ENCODE measurements at places on chromosomes 7 and 10. TPM values are rescaled to one million over a fixed set of nuclear protein-coding genes. Genes with fewer than 3 reads are reported as not detected.

- H3K27me3 ChIP-seq: no peaks in the 10 kb centered on the region
- H3K36me3 ChIP-seq: no peaks in the 10 kb centered on the region
- H3K4me1 ChIP-seq: no peaks in the 10 kb centered on the region
Measured at GRCh38 chr10:115580239-115580638, 487.1 kb downstream of the ATRNL1 start.

DNA sequence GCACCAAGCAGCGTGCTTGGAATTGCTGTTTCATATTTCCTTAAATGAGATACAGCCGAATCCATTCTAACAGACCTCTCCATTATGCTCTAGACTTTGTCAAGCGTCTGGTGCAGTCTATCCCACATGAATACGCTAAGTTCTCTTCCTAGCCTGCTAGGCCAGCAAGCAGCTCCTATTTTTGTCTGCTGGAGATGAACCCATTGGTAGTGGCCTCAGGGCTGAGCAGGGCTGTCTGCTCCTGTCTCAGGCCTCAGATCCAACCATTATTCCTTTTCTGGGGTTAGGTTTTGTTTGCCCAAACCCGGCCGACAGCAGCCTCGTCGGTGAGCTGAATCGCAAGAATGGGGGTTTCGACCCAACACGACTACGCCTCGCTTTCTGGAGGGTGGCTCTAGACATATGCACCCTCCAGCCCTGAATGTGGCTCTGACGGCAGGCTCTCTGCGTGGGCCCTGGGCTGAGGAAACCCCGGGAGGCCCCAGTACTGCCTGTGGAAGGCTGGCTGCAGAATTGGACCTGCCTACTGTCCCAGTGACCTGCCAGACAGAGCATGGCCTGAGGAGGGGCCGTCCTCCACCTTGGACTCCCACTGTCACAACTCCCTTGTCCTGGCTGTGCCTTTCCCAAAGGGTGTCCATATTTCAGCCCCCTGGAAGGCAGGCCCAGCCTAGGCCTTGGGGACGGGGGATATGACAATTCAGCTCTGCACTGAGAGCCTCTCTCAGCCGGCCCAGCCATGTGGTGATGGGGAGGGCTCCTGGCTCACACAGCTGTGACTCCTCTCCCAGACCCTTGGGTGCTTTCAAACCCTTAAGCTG lies 267.9 kb upstream of the TCERG1L start:
- H3K27me3 ChIP-seq: no peaks in the 10 kb centered on the region
- no peaks in the 10 kb centered on the region for H3K36me3 ChIP-seq
- no peak overlapping the region for H3K27ac ChIP-seq
- no peak overlapping the region for H3K4me3 ChIP-seq

GRCh38 chr10:110708776-110709443 lies 64.8 kb downstream of the RBM20 start:
- no peaks in the 10 kb centered on the region for H3K27me3 ChIP-seq
- no peak overlapping the region for H3K27ac ChIP-seq
- H3K36me3 ChIP-seq: no peaks in the 10 kb centered on the region
- no peak for DNase-seq
- H3K4me1 ChIP-seq: peaks cover 4% of the 10 kb centered on the region
- no peak overlapping the region for H3K4me3 ChIP-seq

- no peaks in the 10 kb centered on the region for H3K36me3 ChIP-seq
- H3K27me3 ChIP-seq: no peaks in the 10 kb centered on the region
- H3K4me3 ChIP-seq: no peak overlapping the region
- H3K27ac ChIP-seq: no peak overlapping the region
- H3K4me1 ChIP-seq: no peaks in the 10 kb centered on the region
Measured at GRCh38 chr7:42746214-42746613, 165.7 kb downstream of the C7orf25 start.

DNA sequence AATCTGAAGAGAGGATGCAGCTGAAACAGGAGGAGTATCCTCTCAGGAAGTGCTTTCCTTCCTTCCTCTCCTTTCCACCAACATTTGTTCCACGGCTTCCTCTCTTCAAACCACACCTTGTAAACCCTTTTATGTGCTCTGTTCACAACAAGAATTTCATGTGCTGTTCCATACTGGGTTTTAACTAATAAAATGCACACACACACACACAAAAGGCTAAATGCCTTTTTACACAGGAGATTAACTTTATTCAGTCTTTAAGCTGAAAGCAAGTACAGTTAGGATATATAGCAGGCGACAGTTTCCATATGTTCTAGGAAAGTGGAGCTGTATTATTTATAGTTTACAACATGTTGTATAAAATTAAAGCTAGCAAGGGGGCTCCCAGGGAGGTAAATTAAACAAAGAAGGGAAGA lies 106.7 kb downstream of the REEP3 start:
- no peaks in the 10 kb centered on the region for H3K27me3 ChIP-seq
- H3K27ac ChIP-seq: no peak overlapping the region
- no peak for DNase-seq
- peaks cover 13% of the 10 kb centered on the region for H3K4me1 ChIP-seq
- no peaks in the 10 kb centered on the region for H3K36me3 ChIP-seq

DNA sequence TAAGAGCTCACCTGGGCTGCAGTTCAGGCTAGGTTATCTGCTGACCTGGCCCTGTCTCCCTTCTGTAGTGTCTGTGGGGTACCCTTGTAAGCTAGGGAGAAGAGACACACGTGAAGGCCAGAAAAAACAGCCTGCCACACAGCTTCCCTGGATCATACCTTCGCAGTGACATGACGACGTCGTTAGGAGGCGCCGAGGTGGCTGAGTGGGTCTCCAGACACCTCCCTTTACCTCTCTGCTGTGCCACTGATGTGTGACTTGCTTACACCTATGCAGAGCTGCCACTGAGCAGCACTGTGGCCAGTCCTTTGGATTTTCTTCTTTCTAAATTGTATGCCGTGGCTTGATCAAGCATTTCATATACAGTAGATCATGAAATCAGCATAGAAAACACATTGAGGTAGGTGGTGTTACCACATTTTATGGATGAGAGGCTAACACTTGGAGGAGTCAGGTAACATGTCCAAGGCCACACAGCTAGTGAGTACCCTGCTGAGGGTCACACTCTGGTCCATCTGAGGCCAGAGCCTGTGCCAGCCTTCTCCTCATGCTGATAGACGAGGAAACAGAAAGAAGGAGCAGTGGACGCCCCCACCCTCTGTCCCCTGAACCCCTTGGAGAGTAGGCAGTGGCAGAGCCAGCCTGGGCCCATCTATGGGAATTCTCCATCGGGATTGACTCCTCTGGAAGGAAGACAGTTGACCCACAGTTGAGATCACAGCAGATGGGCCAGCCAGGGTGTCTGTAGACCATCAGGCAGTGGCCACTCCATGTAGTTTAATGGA lies 23.1 kb downstream of the HTRA1 start:
- no peak overlapping the region for H3K27ac ChIP-seq
- no peaks in the 10 kb centered on the region for H3K27me3 ChIP-seq
- no peak overlapping the region for H3K4me3 ChIP-seq
- H3K36me3 ChIP-seq: no peaks in the 10 kb centered on the region

- no peak overlapping the region for H3K27ac ChIP-seq
- DNase-seq: no peak
- peaks cover 45% of the 10 kb centered on the region for H3K4me1 ChIP-seq
- H3K27me3 ChIP-seq: peaks cover 92% of the 10 kb centered on the region
Measured at GRCh38 chr7:1230411-1231213, 2.1 kb upstream of the UNCX start.

DNA sequence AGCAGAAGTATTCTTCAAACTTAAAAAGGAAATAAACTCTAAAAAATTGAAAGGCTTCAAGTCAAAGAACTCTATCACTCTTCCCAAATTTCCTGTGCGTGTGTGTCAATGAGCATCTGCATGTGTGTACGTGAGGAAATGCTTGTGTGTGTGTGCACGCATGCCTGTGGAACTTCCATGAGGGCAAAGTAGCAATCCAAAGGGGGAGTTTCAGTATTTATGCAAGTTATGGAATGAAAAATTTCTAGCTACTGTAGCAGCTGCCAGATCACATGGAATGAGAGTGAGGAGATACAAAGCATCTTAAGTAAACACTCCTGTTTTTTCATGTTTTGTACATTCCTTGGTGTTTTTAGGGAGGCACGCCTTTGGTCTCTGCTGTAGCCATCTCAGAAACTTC lies 152.6 kb downstream of the RAPGEF5 start:
- no peaks in the 10 kb centered on the region for H3K27me3 ChIP-seq
- no peak overlapping the region for H3K4me3 ChIP-seq
- DNase-seq: no peak
- H3K27ac ChIP-seq: no peak overlapping the region
- no peaks in the 10 kb centered on the region for H3K36me3 ChIP-seq

DNA sequence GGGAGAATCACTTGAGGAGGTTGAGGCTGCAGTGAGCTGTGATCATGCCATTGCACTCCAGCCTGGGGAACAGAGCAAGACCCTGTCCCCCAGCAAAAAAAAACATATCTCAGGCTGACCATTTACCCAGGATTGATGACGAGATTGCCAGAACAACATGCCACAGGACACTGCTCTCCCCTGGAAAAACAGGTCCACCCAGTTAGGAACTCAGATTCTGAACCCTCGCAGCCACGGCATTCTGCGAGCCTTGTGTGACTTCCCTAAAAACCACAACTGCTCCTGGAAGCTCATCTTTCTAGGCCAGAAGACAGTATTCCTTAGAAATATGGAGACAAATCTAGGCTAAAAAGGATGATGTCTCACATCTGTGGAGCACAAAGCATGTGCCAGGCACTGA lies 42.1 kb upstream of the SH2B2 start:
- no peaks in the 10 kb centered on the region for H3K27me3 ChIP-seq
- no peak overlapping the region for H3K27ac ChIP-seq
- no peaks in the 10 kb centered on the region for H3K4me1 ChIP-seq
- DNase-seq: no peak
- H3K4me3 ChIP-seq: no peak overlapping the region
- no peaks in the 10 kb centered on the region for H3K36me3 ChIP-seq

GRCh38 chr7:94529516-94529915 lies 19.9 kb downstream of the CASD1 start:
- no peaks in the 10 kb centered on the region for H3K4me1 ChIP-seq
- no peaks in the 10 kb centered on the region for H3K36me3 ChIP-seq
- no peaks in the 10 kb centered on the region for H3K27me3 ChIP-seq
- H3K4me3 ChIP-seq: no peak overlapping the region
- DNase-seq: no peak

- H3K27me3 ChIP-seq: no peaks in the 10 kb centered on the region
- no peaks in the 10 kb centered on the region for H3K4me1 ChIP-seq
- no peak overlapping the region for H3K27ac ChIP-seq
- no peaks in the 10 kb centered on the region for H3K36me3 ChIP-seq
- peak; percentile 72 for DNase-seq
Measured at GRCh38 chr7:117993377-117994003, 120.2 kb upstream of the CTTNBP2 start.

GRCh38 chr10:97718178-97718577 lies 4.6 kb downstream of the MARVELD1 start:
- no peaks in the 10 kb centered on the region for H3K27me3 ChIP-seq
- peaks cover 15% of the 10 kb centered on the region for H3K4me1 ChIP-seq
- no peak overlapping the region for H3K27ac ChIP-seq
- DNase-seq: no peak
- H3K4me3 ChIP-seq: no peak overlapping the region

GRCh38 chr7:55429835-55430499 lies 64.8 kb downstream of the LANCL2 start:
- no peaks in the 10 kb centered on the region for H3K4me1 ChIP-seq
- no peak for DNase-seq
- no peak overlapping the region for H3K27ac ChIP-seq
- H3K4me3 ChIP-seq: no peak overlapping the region
- no peaks in the 10 kb centered on the region for H3K27me3 ChIP-seq
- H3K36me3 ChIP-seq: no peaks in the 10 kb centered on the region

- H3K4me1 ChIP-seq: no peaks in the 10 kb centered on the region
- no peak overlapping the region for H3K4me3 ChIP-seq
- H3K27me3 ChIP-seq: no peaks in the 10 kb centered on the region
- no peak for DNase-seq
- H3K36me3 ChIP-seq: no peaks in the 10 kb centered on the region
Measured at GRCh38 chr7:114622221-114622620, 207.6 kb downstream of the FOXP2 start.

DNA sequence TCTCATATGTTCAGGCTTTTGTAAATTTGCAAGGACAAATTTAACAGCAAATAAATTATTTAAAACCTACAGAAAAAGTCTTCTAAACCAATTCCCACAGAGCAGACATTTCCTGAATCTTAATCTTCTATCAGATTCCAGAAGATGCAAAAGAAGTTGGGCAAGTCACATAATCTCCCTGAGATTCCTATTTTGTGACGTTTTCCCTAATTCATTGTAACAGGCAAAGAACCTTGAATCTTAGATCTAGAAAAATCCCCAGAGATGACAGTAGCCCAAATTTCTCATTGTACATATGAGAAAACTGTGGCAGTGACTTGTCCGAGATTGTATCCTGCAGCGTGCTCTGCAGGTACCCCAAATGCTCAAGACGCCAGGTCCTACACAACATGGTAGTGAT lies 4.9 kb downstream of the ITPRID1 start:
- H3K36me3 ChIP-seq: no peaks in the 10 kb centered on the region
- DNase-seq: no peak
- no peaks in the 10 kb centered on the region for H3K27me3 ChIP-seq
- no peak overlapping the region for H3K4me3 ChIP-seq

DNA sequence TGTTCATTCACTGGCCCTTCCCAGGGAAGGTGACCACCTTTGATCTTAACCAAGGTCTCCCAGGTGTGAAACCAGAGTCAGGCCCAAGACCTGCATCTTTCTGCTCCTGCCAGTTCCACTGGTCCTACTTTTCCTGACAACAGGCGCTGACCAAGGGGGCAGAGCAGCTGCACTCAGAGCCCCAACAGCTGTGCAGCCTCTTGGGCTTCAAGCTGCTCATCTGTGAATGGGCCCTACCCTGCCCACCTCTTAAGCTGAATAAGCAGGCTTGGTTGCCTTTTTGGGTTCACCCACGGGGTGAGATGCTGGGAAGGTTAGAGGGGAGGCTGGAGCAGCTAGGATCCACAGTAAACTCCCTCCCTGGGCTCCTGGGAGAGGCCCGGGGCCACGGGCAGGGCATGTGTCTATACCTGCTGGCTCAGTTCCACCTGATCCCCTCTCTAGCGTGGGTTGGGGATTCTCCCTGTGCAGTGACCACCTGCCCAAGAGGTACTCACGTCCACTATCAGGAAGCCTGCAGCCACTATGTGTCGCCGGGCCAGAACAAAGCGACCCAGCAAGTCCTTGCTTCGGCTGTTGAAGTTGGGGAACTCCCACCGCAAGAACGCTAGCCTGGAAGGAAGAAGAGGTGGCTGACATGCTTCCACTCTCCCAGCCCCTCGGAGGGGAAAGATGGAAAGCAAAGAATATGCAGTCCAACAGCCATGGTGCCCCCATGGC lies 10.6 kb downstream of the TBRG4 start:
- no peak for DNase-seq
- no peaks in the 10 kb centered on the region for H3K4me1 ChIP-seq
- H3K4me3 ChIP-seq: no peak overlapping the region
- H3K27me3 ChIP-seq: no peaks in the 10 kb centered on the region
- H3K27ac ChIP-seq: no peak overlapping the region

GRCh38 chr10:30493609-30494530 lies 59.9 kb downstream of the MAP3K8 start:
- H3K4me1 ChIP-seq: no peaks in the 10 kb centered on the region
- H3K27me3 ChIP-seq: no peaks in the 10 kb centered on the region
- no peak overlapping the region for H3K27ac ChIP-seq
- no peaks in the 10 kb centered on the region for H3K36me3 ChIP-seq
- no peak overlapping the region for H3K4me3 ChIP-seq

TMEM130 gene
- 14.0 TPM for polyA plus RNA-seq

SPAM1 gene
- polyA plus RNA-seq: not detected

PPP1R9A gene
- polyA plus RNA-seq: 3.0 TPM

PLAC9 gene
- 12.9 TPM for polyA plus RNA-seq

FAM24A gene
- not detected for polyA plus RNA-seq

PNLIPRP3 gene
- polyA plus RNA-seq: not detected

CALHM1 gene
- polyA plus RNA-seq: 0.49 TPM

NANOS1 gene
- 2.3 TPM for polyA plus RNA-seq

TPST1 gene
- polyA plus RNA-seq: 8.6 TPM

SPDYE5 gene
- polyA plus RNA-seq: not detected

PODXL gene
- 638 TPM for polyA plus RNA-seq

SGPL1 gene
- polyA plus RNA-seq: 15.9 TPM

All from H1 (cell line).